ENCODE measurements at places on chromosomes 4 and X.

GRCh38 chr4:155304375-155304774 lies 72.4 kb downstream of the MAP9 start:
- no peak for DNase-seq

DNA sequence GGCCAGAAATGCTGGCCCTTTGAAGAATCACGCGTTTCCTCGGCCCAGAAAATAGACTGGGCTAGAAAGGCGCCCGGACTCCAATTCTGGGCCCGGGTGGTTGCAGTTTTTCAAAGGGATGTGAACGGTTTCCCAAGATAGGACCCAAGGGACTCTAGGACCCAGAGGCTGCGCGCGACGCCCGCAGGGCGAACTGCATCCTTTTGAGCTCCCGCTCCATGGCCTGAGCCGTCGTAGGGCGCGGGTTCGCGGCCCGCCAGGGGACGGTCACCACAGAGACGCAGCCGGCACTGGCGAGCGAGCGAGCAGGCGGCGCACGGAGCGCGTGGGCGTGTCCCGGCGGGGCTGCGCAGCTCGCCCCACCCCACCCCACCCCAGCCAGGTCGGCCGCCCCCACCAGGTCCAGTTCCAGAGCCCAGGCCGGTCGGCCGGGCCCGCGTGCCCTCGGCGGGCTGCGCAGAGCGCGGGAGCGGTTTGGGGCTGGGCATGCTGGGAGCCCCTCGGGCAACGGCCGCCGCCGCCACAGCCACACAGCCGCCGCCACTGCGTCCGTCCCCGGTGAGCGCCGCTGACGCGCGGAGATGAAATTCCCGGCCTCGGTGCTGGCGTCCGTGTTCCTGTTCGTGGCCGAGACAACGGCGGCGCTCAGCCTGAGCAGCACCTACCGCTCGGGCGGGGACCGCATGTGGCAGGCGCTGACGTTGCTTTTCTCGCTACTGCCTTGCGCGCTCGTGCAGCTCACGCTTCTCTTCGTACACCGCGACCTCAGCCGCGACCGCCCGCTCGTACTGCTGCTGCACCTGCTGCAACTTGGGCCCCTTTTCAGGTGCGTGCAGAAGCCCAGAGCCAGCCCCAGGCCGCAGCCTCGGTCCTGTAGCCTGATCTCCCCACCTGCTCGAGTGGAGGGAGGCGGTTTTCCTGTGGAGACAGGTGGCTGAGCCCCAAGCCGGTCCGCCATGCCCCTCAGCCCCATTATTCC lies at the start of gene XK:
TSS of gene XK (plus strand) at position 411 of the 979 bp plus-strand sequence. CDS start at position 582, 171 bp downstream.
- no peak for DNase-seq

- no peak for DNase-seq
Measured at GRCh38 chr4:160772668-160773067, 1391.1 kb downstream of the FSTL5 start.

GRCh38 chrX:137033774-137034507 lies at the start of gene GPR101:
Gene GPR101, minus strand, starts transcription at chrX:137033995. Its CDS starts 2,321 bp downstream, at chrX:137031674.
- no peak for DNase-seq

- DNase-seq: no peak
Measured at GRCh38 chrX:19750028-19750782, 137.2 kb downstream of the SH3KBP1 start.

DNA sequence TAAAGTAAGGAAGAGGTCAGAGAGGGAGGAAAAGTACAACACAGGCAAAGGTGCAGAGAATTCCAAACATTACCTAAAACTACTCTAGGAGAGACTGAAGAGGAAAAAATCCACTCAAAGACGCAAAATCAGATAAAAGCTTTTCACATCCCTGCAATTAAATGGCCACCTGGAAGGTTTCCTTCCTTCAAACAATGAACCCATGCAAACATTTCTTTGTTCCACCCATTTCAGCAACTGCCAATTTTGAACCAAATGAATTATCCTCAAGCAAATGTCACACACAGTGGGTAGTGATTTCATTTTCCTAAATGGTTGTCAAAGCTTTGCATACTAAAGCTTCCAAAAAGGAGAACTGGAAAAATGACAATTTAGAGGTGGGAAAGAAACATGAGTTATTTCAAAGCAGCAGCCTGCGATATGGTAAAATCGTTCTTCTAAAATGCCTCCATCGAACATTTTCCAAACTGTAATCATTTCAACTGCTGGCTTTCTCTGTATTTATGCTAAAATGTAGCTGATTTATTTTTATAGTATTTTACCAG lies 45.0 kb downstream of the APBB2 start:
- no peak for DNase-seq

DNA sequence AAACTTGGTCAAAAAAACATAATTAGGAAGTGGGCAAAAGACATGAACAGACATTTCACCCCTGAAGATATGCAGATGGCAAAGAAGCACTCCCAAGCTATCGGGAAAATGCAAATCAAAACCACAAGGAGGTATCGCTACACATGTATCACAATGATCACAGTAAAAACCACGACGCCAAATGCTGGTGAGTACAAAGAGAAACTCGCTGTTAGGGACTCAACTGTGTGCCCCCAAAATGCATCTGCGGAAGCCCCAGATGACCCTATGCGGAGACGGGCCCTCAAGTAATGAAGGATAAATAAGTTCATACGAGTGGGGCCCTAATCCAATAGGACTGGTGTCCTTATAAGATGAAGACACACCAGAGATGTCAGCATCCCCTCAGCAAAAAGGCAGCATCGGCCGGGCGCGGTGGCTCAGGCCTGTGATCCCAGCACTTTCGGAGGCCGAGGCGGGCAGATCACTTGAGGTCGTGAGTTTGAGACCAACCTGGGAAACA lies 10.2 kb downstream of the GAK start:
- DNase-seq: no peak

DNA sequence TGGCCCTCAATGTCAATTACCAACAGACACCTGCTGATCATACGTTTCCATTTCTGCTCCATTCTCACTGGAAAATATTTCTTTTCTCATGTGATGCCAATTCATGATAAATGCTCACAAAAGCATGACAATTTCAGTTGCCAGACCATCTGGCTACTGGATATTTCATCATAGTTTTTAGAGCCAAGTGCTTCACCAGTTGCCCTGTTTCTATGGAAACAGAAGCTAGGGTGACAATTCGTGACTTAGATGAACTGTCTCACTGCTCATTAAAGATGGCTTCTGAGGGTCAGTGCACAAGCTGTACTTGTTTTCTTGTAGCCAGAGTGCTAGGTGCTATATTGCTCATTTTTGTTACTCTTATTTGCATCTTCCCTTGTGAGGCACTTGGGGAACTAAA lies 184.9 kb downstream of the COMMD8 start:
- no peak for DNase-seq

GRCh38 chrX:50000937-50001542 lies 78.6 kb downstream of the CLCN5 start:
- no peak for DNase-seq

DNA sequence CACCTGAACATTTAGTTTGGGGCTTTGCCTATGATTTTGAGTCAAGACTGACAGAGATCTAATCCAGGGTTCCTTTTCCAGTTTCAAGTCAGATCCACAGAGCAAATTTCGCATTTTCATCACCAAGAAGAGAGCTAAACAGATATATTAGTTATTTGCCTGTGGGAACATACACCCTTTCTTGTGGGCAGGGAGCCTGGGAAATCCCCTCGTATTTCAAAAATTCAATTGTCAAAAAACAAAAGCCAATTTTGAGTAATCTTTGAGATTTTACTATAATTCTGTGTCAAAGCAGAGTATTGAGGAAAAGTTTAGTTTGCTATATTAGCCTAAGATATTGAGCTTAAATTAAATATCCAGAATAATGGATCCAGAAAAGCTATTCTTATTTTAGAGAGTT lies 56.6 kb downstream of the AFM start:
- DNase-seq: no peak

DNA sequence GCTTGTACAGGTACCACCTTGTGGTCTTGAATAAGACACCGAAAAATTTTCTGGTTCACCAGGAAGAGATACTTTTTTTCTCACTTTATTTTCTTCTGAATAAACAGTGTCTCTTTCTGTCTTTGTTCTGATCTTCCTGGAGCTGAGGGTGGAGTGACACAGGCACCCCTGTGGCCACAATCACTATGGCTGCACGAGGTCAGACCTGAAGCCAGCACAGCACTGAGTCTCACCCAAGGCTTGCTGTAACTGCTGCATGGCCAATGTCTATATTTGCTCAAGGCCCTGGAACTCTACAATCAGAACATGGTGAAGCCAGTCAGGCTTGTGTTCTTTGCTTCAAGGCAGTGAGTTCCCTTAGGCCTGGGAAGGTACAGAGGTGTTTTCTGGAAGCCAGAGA lies 87.2 kb downstream of the GPR174 start:
- DNase-seq: no peak

DNA sequence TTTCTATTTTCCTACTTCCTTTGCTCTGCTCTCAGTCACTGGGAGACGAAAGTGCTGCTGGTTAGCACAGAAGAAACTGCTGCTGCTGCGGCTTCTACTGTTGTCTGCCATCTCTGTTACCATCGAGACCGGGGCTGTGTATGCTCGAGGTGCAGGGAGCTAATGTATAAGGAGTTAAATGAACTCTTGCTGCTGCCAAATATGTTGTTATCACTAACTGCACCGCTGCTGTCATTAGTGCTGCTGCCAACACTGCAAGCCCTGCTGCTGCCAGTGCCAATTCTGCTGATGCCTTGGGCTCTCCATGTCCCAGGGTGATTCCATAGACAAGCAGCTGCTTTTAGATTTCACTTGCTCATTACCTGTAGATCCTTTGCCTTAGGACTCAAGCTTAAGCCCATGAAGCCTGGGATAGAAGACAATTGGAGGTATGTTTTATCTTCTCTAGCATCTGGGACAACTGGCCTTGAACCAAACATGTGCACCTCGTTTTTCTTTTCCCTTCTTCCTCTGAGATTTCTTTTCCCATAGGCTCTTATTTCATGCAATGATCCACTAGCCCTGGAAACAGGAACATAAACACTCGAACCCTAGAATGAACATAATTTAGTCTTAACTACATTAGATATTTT lies 107.8 kb downstream of the CCSER1 start:
- DNase-seq: no peak

DNA sequence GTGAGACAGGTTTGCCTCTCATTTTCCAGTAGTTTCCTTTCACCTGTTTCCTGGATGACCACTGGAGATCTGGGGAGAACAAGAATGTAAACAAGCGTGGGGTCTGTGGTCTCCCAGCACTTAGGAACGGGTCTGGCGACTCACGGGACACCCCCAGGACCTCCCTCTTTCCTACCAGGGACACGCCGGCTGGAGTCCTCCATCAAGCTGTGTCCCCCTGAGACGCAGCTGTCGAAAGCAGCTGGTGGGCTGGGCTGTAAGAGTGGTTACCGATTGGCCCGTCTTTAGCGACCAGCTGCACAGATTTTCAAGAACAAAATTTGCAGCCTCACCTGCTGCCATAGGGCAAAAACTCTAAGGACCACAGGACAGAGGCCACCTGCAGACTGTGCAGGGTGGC lies 11.9 kb downstream of the LRPAP1 start:
- DNase-seq: no peak

DNA sequence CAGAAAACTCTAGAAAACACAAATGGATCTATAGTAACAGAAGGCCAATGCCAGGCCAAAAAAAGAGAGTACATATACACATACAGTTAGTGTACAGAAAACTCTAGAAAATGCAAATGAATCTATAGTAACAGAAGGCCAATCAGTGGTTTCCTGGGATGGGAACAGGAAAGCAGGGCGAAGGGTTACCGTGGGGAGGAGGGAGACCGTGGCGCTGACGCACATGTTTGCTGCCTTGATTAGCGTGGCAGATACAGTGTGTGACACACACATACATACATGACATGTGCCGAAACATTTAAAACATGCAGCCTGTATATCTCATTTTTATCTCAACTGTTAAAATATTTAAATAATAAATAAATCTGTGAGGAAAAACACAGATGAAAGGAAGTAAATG lies 14.7 kb downstream of the GAK start:
- no peak for DNase-seq
